ENCODE measurements at places on chromosomes 5 and 9. TPM values are rescaled to one million over a fixed set of nuclear protein-coding genes. Genes with fewer than 3 reads are reported as not detected.

DNA sequence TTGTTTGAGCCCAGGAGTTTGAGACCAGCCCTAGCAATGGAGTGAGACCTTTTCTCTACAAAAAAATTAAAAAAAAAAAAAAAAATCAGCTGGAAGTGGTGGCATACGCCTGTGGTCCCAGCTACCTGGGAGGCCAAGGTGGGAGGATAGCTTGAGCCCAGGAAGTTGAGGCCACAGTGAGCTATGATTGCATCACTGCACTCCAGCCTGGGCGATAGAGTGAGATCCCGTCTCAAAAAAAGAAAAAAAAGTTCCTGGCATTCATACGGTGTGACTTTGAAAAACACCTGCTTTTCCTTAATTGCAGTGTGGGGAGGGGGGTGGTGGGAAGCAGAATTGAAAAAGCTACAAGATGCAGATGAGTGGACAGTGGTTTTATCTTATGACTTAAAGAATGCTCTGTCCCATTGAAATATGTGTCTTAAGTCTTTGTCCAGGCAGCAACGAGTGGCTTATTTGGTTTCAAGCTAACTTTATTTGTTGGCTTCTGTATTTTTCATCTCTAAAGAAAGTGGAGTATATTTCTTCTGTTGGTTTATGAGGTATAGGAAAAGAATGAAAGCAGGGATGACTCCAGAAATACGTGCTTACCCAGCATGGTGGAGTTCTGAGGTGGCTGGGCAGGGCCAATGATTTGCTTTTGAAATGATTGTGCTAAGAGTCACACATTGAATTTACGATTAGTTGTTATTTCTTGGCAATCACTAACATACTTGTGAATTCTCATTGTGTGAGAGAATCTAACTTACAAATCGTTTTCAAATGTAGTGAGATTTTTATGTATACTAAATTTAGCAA, 27.8 kb downstream of the ROPN1L start:
- no peak overlapping the region for H3K27ac ChIP-seq
- peaks cover under 1% of the 10 kb centered on the region for H3K36me3 ChIP-seq
- H3K4me3 ChIP-seq, result no peak overlapping the region
- no peaks in the 10 kb centered on the region for H3K4me1 ChIP-seq
- peaks cover 2% of the 10 kb centered on the region for H3K27me3 ChIP-seq
- DNase-seq, result no peak

The ANKRD31 gene
- not detected for polyA plus RNA-seq

DNA sequence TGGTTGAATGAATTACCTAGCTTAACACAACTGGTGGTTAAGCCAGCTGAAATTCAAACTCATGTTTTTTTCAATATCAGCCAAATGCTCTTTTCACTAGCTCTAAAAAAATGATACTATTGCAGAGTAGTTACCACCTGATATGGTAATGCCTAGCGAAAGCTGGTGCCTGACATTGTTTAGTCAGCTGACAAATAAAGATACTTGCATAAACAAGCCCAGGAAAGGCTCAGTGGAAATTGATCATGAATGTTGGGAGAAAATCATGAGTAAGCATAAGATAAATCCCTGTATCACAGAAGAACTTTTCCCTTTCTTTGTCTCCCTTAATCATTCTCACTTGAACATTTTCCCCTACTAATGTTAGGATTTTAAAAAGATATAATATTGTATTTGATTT, 54.6 kb downstream of the FGF10 start:
- no peaks in the 10 kb centered on the region for H3K4me1 ChIP-seq
- no peaks in the 10 kb centered on the region for H3K36me3 ChIP-seq
- H3K27me3 ChIP-seq, result no peaks in the 10 kb centered on the region
- H3K27ac ChIP-seq, result no peak overlapping the region

DNA sequence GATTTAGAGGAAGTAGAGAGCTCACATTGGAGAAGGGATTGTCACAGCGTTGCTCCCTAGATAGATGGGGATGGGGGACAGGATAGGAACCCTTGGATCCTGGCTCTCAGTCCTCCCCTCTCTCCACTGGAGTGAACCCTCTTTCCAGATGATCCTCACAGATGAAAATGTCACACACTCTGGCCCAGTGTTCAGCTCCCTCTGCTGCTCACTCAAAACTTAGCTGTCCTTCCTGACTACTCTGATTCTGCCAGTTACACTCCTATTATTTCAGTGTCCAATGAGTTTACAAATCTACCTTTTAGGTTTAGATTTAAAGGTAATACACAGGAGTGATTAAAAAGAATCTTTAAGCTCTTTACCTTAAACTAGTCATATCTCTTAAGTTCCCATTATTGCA, 5.8 kb upstream of the SPINK7 start:
- H3K36me3 ChIP-seq, result no peaks in the 10 kb centered on the region
- DNase-seq, result no peak
- H3K27me3 ChIP-seq, result no peaks in the 10 kb centered on the region
- H3K4me1 ChIP-seq, result no peaks in the 10 kb centered on the region

DNA sequence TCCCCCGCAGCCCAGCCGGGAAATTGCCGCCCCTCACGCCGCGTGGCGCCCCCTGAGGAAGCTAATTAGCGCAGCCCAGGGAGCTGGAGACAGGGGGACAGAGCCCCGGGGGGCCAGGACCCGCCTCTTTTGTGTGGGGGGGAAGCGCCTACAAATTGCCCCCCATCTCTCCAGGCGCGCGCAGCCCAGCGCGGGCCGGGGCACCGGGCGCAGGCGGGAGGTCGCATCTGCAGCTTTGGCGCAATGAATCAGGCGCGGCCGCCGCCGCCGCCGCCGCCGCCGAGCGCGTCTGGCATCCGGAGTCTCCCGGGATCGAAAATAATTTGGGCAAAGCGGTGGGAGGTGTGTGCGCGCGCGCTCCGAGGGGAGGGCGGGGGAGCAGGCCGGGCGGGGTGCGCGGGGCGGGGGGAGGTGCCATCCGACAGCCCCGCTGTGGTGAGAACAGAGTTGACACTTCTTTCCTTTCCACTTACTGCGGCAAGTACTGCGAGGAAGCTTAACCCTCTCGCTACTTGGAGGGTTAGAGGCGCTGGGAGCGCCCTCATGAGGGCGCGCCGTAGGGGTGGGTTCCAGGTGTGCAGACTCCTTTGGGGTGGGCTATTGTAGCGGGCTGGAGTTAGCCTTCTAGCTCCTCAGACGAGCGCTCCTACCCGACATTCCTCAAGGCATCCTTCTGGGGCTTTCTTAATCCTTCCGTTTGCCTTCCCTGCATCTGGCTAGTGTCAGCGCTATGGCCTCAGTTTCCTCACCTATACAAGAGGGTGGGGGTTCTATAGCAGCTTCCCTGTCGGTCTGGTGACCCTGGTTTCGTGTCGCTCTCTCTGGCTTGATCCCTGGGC, 63.1 kb downstream of the CXXC5 start:
- peak overlapping the region; percentile 84 for H3K4me3 ChIP-seq
- peak; percentile 85 for DNase-seq
- H3K27ac ChIP-seq, result peak overlapping the region; percentile 97
- peaks cover 51% of the 10 kb centered on the region for H3K4me1 ChIP-seq
- no peaks in the 10 kb centered on the region for H3K36me3 ChIP-seq

- no peak for DNase-seq
- H3K4me3 ChIP-seq, result no peak overlapping the region
Observed at GRCh38 chr5:178790371-178790770, 59.9 kb upstream of the ZNF354A start.

DNA sequence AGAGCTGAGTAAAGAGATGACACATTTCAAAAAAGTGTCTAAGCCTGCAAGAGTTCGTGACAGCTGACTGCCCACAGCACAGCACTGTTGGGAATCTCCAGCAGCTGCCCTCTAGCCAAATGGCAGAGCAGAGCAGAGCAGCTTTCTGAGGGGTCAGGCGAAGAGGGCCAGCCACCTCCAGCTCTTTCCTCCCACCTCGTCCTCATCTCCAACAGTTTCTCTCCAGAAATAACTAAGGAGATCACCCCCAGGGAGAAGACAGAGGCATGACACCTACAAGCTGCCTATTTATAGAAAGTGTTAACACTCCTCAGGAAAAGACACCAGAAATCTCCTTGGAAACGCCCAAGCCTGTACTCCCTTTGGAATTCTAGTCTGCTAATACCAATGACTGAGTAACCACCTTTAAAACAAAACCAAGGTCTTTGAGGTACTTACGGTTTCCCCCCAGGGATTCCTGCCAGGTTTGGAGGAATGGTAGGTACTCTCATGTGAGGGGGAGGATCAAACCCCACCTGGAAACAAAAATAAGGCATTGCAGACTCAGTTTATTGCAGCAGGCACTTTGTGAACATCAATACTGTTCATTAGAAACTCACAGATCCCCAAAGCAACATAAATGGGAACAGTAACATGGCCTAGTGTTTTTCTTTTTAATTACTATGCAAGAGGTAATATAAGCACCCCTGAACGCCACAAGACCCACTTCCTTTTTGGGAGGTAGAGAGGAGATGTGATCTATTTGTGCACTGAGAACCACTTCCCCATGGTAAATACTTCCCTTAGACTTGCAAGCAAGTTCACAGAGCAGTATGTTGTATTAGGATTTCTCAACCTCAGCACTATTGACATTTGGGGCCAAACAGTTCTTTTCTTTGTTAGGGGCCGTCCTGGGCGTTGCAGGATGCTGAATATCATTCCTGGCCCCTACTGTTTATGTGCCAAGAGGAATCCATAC, 79.3 kb downstream of the TLE1 start:
- peak overlapping the region; percentile 51 for H3K4me3 ChIP-seq
- DNase-seq, result peak; percentile 22
- H3K4me1 ChIP-seq, result peaks cover 45% of the 10 kb centered on the region
- H3K27ac ChIP-seq, result peak overlapping the region; percentile 63
- H3K36me3 ChIP-seq, result peaks cover 26% of the 10 kb centered on the region

DNA sequence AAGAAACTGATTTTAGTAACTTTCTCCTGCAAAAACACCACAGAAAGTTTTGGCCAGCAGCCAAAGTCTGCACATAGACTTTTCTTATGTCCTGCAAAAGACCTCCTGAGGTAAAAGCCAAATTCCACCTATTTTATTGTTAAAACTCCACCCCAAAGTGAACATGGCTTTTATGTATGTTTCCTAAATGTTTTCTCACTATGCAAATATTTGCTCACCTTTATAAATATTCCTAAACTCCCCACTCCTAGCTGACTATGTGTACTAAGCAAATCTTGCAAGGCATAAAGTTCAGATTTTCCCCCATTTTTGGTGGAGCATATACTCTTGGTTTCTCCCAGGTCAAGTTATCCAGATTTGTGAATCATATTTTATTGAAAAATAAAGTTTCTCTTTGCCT, 446.2 kb downstream of the DNAH5 start:
- H3K4me3 ChIP-seq, result no peak overlapping the region
- no peak for DNase-seq
- no peaks in the 10 kb centered on the region for H3K4me1 ChIP-seq
- no peaks in the 10 kb centered on the region for H3K27me3 ChIP-seq
- H3K36me3 ChIP-seq, result no peaks in the 10 kb centered on the region
- H3K27ac ChIP-seq, result no peak overlapping the region

DNA sequence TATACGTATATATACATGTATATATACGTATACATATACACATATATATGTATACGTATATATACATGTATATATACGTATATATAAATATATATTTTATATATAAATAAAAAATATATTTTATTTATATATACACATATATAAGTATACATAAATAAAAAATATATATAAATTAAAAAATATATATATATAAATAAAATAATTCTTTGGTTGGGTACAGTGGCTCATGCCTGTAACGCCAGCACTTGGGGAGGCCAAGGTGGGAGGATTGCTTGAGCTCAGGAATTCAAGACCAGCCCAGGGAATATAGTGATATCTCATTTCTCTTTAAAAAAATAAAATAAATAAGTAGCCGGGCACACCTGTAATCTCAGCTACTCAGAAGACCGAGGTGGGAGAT, 155.0 kb downstream of the CDC42SE2 start:
- peaks cover 3% of the 10 kb centered on the region for H3K27me3 ChIP-seq
- no peak overlapping the region for H3K4me3 ChIP-seq
- no peak for DNase-seq
- peaks cover 16% of the 10 kb centered on the region for H3K36me3 ChIP-seq
- H3K4me1 ChIP-seq, result peaks cover 31% of the 10 kb centered on the region
- H3K27ac ChIP-seq, result no peak overlapping the region

- peaks cover 4% of the 10 kb centered on the region for H3K27me3 ChIP-seq
- no peaks in the 10 kb centered on the region for H3K36me3 ChIP-seq
- no peak for DNase-seq
- peak overlapping the region; percentile 85 for H3K27ac ChIP-seq
- H3K4me1 ChIP-seq, result peaks cover 16% of the 10 kb centered on the region
Observed at GRCh38 chr9:124853605-124854143, 414 bp downstream of the WDR38 start.

GRCh38 chr5:166200532-166200931, 2090.9 kb upstream of the WWC1 start:
- H3K27ac ChIP-seq, result no peak overlapping the region
- no peak for DNase-seq
- H3K4me3 ChIP-seq, result no peak overlapping the region
- no peaks in the 10 kb centered on the region for H3K27me3 ChIP-seq
- H3K36me3 ChIP-seq, result no peaks in the 10 kb centered on the region
- no peaks in the 10 kb centered on the region for H3K4me1 ChIP-seq

- H3K27me3 ChIP-seq, result peaks cover 8% of the 10 kb centered on the region
- no peak overlapping the region for H3K4me3 ChIP-seq
- no peak overlapping the region for H3K27ac ChIP-seq
- no peak for DNase-seq
- no peaks in the 10 kb centered on the region for H3K4me1 ChIP-seq
- no peaks in the 10 kb centered on the region for H3K36me3 ChIP-seq
Observed at GRCh38 chr5:135186662-135187522, 152.9 kb upstream of the PITX1 start.

DNA sequence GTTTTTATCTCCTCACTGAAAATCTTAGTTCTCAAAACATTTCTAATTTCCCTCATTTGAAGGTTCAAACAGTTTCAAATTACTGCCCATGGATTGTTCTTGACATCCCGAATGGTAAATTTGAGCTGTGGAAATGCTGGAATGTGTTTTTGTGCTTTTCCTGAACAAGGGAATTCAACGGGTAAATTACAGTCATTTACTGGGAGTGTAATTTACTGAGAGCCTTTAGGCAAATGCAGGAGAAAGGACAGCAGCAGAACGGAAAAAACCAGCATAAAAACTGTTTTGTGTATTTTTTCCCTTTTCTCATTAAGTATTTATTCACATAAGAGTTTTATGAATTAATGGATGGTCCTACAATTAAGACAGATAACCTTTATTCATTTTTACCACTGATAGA, 139.2 kb downstream of the PBX3 start:
- H3K4me3 ChIP-seq, result no peak overlapping the region
- H3K27me3 ChIP-seq, result peaks cover 3% of the 10 kb centered on the region
- H3K27ac ChIP-seq, result no peak overlapping the region
- no peaks in the 10 kb centered on the region for H3K36me3 ChIP-seq

GRCh38 chr9:78325343-78325742, 28.4 kb downstream of the PSAT1 start:
- H3K4me3 ChIP-seq, result no peak overlapping the region
- no peaks in the 10 kb centered on the region for H3K4me1 ChIP-seq
- no peaks in the 10 kb centered on the region for H3K27me3 ChIP-seq
- peaks cover 3% of the 10 kb centered on the region for H3K36me3 ChIP-seq

GRCh38 chr5:151902215-151902614, 22.4 kb downstream of the GLRA1 start:
- H3K27ac ChIP-seq, result no peak overlapping the region
- no peak overlapping the region for H3K4me3 ChIP-seq
- no peak for DNase-seq
- no peaks in the 10 kb centered on the region for H3K36me3 ChIP-seq
- peaks cover 11% of the 10 kb centered on the region for H3K27me3 ChIP-seq
- no peaks in the 10 kb centered on the region for H3K4me1 ChIP-seq

The ADAMTS19 gene
- not detected for polyA plus RNA-seq

The FOXD4L3 gene
- polyA plus RNA-seq, result not detected

The CTXN3 gene
- polyA plus RNA-seq, result not detected
